ENCODE measurements at places on chromosomes 5 and 9. TPM values are rescaled to one million over a fixed set of nuclear protein-coding genes. Genes with fewer than 3 reads are reported as not detected.

GRCh38 chr9:36946653-36947052, 87.4 kb downstream of the PAX5 start:
- no peak for DNase-seq

- no peak for DNase-seq
These were observed 5.2 kb upstream of the FCHSD1 start for GRCh38 chr5:141656396-141656795.

- peak; percentile 60 for DNase-seq
These were observed 113.9 kb downstream of the DCP2 start for GRCh38 chr5:113090336-113091106.

GRCh38 chr5:152632360-152632759, 227.3 kb upstream of the NMUR2 start:
- no peak for DNase-seq

DNA sequence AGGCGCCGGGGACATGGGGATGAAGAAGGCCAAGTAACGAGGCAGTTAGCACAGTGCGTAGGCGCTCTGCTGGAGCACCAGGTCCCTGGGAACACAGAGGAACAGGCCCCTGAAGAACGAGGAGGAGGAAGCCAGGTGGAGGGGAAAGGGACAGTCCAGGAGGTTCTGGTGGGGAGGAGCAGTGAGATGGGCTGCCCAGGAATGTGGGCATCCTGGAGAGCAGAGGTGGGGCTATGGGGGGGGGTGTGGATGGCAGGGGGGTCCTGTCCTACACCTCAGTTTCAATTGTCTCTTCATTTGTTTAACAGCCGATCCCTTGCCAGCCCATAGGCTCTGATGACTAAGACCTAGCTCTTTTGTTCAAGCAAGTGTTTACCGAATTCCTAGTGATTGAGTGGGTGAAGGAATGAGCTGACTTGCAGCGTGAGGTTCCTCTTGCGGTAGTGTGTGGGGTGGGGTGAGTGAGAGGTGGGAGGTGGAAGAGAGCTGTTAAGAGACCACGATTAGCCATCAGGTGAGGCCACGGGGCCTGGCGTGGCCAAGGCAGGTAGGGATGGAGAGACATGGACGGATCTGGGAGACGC, 8.4 kb upstream of the PHYHD1 start:
- DNase-seq = no peak

DNA sequence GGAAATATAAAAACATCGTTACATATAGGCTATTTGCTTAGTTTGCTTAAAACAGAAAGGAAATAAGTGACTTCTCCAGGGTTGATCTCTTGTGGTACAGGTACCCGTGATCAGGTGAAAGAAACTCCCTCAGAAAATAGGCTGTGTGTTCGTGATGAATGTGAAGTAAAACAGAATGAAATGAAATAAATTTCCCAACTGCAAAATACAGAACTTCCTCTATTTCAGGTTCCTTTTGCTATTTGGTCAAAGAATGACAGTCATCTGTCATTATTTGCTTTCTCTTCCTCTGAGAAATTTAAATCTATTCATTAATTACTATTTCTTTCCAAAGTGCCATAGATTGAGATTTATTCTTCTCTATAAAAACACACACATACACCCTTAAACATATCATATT, 408.1 kb downstream of the FAM170A start:
- no peak for DNase-seq

DNA sequence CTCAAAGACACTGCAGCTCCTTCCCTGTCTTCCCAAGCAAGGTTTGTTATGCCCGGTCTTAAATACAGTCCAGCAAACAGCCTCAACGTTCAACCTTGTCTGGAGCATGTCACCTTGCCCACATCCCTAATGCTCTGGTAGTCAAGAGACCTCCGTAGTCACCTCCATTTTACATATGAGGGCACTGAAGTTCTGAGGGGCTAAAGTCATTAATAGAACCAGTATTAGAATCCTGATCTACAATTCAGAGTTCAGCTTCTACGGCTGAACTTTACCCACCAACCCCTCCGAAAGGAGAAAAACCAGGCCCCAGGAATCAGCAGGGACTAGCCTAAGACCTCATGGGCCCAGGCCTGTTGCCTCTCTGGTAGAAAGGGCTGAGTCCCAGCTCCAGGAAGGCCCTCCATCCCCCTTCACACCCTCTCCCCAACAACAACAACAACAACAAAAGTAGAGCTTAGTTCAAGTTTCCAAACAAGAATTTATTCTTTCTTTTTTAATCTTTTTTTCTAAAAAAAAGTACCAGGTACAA, 795 bp upstream of the STOML2 start:
- DNase-seq = no peak

- no peak for DNase-seq
These were observed 19.7 kb downstream of the DNAJA1 start for GRCh38 chr9:33044677-33045282.

The PLAC8L1 gene
- not detected for total RNA-seq

GRCh38 chr9:2013743-2014475, 1.2 kb upstream of the SMARCA2 start:
- DNase-seq = no peak

DNA sequence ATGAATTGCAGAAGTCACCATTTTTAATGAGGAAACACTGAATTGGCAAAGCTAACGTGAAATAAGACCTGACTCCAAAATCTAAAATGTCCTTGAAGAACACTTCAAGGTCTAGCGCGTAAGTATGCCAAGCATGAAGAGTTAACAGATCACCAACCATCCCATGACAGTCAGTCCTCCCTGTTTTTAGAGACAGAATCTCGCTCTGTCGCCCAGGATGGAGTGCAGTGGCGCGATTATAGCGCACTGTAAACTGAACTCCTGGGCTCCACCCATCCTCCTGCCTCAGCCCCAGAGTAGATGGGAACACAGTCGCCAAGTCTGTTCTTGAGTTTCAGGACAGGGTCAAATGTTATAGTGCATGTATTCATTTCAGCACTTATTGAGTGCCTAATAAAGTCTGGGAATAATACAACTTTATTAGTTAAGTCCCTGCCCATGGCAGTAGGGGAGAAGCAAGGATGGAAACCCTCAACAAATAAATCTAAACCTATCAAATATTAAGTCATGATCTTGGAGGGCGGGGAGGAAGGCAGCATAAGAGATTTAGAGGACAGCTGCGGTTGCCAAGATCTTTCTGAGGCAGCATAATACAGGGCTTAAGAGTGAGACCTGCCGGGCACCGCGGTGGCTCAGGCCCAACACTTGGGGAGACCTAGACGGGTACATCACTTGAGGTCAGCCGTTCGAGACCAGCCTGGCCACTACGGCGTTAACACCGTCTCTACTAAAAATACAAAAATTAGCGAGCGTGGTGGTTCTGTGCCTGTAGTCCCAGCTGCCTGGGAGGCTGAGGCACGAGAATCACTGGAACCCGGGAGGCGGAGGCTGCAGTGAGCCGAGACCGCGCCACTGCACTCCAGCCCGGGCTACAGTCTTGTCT, 1.1 kb downstream of the ATPSCKMT start:
- DNase-seq = no peak

- no peak for DNase-seq
These were observed 21.0 kb upstream of the TBCA start for GRCh38 chr5:77797136-77797535.

The CRHBP gene
- total RNA-seq = 4.7 TPM

The PCDHGA7 gene
- 6.6 TPM for total RNA-seq

The KCNIP1 gene
- 31.2 TPM for total RNA-seq

GRCh38 chr5:15983392-15983791, 196.2 kb downstream of the MARCHF11 start:
- no peak for DNase-seq

DNA sequence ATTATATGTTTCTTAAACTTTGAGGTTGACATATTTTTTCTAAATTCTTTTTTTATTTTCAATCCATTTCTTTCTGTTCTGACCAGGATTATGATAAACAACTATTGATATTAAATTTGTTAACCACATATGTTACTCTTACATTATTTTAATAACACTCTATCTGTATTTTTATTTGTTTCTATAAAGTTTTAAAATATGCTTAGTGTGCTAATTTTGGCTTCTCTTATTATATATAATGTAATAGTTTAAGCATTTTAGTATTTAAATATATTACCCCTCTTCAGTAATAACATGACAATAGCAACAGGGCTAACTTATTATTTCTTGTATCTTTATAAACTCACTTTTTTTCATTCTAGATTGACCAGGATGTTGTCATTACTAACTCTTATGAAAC, 137.8 kb downstream of the NIPBL start:
- DNase-seq = no peak

DNA sequence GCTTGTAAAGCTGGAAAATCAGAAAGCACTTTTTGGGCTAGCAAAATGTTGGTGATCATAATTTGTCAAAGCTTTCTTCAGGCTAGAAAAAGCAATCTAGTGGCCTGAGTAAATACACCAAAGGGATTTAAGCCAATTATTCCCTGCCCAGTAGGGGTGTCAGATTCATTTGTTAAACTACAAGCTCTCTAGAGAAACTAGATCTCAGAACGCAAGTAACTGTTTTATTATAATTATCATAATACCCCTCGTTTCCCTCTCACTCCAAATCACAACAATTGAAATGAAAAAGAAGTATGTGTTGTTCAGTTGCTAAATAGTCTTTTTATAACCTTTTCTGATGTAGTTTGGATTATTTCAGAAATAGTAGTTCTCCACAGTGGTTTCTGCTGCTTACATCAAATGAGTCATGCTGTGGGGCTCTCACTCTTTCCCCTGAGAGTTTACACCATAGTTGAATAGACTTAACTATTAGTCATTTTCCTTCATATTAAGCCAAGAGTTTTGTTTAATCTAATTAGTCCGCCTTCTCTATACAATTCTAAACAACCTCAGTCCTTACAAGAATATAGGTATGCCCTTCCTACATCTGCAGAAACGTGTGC, 918.6 kb upstream of the DMAC1 start:
- no peak for DNase-seq

The OBP2B gene
- total RNA-seq = not detected

DNA sequence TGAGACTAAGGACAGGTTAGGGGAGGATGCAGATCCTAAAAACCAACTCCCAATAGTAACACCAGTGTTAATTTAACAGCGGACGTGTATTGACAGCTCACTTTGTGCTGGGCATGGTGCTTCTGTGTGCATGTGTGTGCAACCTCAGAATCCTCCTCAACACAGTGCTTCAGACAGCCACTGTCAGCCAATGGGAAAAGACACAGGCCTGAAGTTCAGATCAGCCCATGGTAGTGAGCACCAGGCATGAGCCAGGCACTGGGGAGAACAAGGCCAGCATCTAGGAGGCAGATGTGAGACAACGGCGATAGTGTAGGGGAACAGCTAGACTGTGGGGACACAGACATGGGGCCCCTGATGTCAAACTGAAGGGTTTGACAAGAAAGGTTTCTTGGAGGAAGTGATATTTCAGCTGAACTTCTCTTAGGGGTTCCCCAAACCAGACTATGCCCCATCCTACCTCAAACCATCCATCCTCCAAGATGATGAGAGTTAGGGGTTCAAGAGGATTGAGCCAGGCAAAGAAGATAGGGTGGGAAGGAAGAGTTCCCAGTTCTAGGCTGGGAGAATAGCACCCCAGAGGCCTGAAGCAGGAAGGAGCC, 71.5 kb upstream of the PSD2 start:
- DNase-seq = no peak

The EEIG1 gene
- 15.2 TPM for total RNA-seq

GRCh38 chr5:150791536-150791935, 13.0 kb downstream of the SMIM3 start:
- DNase-seq = no peak

DNA sequence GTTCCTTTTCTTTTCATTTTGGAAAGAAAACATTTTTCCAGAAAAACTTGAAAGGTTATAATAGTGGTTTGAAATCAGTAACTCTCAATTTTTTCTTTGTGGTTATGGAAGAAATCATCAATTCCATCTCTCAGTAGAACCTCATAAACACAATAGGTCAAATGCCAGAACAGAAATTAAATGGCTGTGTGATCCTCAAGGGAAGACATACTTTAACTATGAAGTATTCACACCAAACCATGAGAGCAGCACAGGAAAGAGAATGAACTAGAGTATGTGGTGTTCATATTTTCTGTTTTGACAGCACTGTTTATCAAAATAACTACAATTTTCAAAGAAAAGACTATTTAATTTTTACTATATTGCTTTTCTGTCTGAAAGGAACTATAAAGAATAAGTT, 29.7 kb upstream of the EFNA5 start:
- DNase-seq = no peak

The SOHLH1 gene
- 0.99 TPM for total RNA-seq

GRCh38 chr5:128253161-128253560, 169.6 kb downstream of the SLC12A2 start:
- DNase-seq = no peak

The LCN1 gene
- total RNA-seq = not detected

GRCh38 chr9:1748407-1748806, 266.7 kb upstream of the SMARCA2 start:
- DNase-seq = no peak

GRCh38 chr5:179298181-179298993, 46.9 kb downstream of the ADAMTS2 start:
- DNase-seq = no peak

DNA sequence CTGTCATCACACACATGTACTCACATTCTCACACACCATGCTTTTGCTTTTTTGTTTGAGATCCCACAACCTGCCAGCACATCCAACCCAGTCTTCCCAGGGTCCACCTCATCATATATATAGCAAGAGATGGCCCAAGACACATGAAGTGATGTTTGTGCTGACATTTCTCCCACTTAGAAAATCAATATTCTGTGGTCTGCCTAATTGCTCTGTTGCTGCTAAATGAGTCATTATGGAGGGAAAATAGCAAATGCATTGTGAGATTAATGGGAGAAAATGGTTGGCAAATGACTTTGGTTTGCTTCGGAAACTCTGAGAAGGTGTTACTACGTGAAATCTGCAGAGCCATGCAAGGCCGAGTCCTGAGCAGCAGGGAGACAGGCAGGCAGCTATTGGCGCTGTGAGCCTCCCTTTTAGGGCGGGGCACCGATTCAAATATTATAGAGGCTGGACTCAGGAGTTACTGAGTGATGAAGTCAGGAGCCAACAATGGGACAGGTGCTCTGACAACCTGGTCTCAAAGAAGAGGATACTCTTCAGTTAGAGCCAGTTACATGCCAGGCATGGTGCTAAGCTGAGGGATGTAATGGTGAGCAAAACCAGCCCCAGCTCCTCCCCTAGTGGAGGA, 62.8 kb downstream of the DAB2IP start:
- DNase-seq = no peak

Measured in spinal cord (tissue), 10 donors.